ENCODE measurements at places on chromosomes 2 and 18. TPM values are rescaled to one million over a fixed set of nuclear protein-coding genes. Genes with fewer than 3 reads are reported as not detected.

The ASB18 gene
- 4.9 TPM for total RNA-seq

DNA sequence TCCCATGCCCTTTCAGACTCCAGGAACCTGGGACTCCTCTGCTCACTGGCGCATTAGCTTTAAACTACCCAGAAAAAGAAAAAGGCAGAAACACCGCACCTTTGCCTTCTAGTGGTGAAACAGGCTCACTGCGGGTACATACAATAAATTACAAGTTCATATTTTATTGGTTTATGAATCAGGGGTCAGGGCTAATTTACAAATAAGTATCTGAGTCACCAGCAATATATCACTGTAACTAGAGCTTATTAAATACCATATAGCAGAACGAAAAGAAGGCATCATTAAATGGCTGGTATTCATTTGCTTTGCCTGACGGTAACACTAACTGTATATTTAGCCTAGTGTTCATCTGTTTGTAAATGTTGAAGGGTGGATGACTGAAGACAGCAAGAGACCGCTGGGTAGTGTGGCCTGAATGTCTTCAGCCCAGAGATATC, 26.9 kb upstream of the DTNB start:
- peak; percentile 19 for DNase-seq

The EFEMP1 gene
- total RNA-seq: 8.6 TPM

DNA sequence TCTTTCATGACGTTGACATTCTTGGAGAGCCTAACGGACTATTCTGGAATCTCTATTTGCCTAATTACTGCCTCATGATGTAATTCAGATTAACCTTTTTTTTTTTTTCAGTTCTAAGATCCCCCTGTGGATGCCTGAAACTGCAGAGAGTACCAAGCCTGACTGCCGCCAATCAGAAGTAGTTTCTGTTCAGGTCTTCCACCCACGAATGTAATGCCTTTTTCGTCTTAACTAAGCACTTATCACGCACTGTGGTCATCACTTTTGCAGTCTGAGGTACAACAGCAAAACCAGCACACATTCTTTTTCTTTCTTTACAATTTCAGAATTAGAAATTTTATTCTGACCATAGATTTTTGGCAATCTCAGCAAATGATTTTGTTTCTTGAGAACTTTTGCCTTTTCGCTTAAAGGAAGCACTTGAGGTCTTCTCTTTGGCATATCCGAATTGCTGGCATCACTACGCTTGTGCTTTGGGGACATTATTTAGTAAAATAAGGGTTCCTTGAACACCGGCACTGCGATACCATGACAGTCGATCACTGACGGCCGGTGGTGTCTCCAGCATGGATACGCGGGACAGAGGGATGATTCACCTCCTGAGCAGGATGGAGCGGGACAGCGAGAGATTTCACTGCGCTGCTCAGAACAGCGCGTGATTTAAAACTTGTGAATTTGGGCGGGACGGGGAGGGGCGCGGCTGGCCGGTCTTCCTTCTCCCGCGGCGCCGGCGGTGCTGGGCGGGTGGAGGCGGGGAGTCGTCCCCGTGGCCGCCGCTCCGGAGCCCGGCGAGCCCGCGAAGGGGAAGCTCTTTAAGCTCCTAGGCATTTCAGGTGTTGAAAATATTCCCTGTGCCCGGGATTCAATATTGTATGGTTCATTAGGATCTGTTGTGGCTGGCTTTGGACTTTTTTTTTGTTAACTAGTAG, 32.0 kb upstream of the GPR55 start:
- DNase-seq: peak; percentile 60

GRCh38 chr2:202164411-202164810, 74.0 kb downstream of the SUMO1 start:
- no peak for DNase-seq

The HJURP gene
- 13.9 TPM for total RNA-seq

The GNAL gene
- 12.8 TPM for total RNA-seq

GRCh38 chr2:131121464-131121863, 16.3 kb downstream of the PLEKHB2 start:
- DNase-seq: no peak

The ALPP gene
- 0.25 TPM for total RNA-seq

The ERBB4 gene
- 62.7 TPM for total RNA-seq

Measured in testis (tissue), 5 donors.